ENCODE measurements at places on chromosomes 7 and 10. TPM values are rescaled to one million over a fixed set of nuclear protein-coding genes. Genes with fewer than 3 reads are reported as not detected.

DNA sequence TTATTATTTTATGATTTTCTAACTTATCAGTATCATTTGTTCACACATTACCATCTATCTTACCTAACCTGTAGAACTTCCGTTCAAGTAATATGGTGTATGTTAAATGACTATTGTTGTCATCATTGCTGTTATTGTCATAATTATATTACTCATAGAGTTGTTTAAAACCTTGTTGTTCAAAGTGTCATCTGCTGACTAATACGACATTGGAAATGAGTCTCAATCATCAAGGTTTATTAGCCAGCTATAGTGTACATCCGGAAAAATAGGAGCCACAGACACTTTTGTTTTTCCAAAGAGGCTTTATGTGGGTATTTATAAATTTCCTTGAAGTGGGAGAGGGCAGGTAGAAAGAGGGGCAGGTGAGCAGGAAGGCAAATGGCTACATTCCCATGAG, 386.9 kb upstream of the LRRTM3 start:
- H3K4me3 ChIP-seq: no peak overlapping the region
- no peaks in the 10 kb centered on the region for H3K4me1 ChIP-seq
- no peaks in the 10 kb centered on the region for H3K36me3 ChIP-seq
- DNase-seq: no peak

GRCh38 chr7:5309146-5309545, 26.4 kb downstream of the SLC29A4 start:
- DNase-seq: no peak
- no peaks in the 10 kb centered on the region for H3K36me3 ChIP-seq
- no peaks in the 10 kb centered on the region for H3K4me1 ChIP-seq

GRCh38 chr7:91313113-91313512, 48.9 kb downstream of the FZD1 start:
- DNase-seq: no peak
- H3K27me3 ChIP-seq: no peaks in the 10 kb centered on the region
- no peak overlapping the region for H3K27ac ChIP-seq
- H3K36me3 ChIP-seq: no peaks in the 10 kb centered on the region
- no peaks in the 10 kb centered on the region for H3K4me1 ChIP-seq

GRCh38 chr7:132203021-132203420, 373.2 kb downstream of the PLXNA4 start:
- H3K4me1 ChIP-seq: no peaks in the 10 kb centered on the region
- no peak overlapping the region for H3K4me3 ChIP-seq
- no peaks in the 10 kb centered on the region for H3K36me3 ChIP-seq
- DNase-seq: no peak
- H3K27ac ChIP-seq: no peak overlapping the region

DNA sequence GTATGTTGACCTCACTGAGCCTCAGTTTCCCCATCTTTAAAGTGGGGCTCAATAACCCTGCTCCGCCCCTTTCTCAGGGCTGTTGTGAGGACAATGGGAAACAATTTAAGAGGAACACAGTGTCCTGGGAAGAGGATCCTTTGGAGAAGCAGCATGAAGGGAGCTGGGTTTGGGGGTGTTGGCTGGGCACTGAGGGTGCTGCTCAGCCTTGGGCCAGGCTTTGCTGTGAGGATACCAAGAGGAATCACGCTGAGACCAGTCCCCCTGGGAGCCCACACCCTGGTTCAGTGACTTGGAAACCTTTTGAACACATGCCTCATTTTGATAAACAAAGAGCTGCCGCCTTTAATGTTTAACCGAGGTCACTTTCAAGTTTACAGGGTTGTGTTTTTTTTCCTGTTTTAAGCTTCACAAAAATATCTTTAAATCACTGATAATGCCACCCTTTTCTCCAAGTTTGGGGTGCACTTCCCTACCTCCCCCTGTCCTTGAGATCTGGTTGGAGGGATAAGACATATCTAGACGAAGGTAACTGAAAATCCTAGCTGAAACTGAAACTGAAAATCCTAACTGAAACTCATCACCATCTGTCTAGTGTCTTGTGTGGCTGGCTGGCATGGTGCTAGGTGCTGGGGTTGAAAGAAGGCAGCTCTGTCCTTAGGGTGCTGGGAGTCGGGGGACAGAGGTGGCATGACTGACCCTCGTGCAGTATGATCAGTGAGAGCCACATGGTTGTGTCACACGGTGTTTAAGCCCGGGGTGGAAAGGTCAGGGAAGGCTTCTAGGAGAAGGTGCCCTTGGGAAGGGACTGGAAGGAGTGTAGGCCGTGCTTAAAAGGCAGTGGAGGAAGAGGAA, 27.7 kb downstream of the ZNF775 start:
- no peaks in the 10 kb centered on the region for H3K4me1 ChIP-seq
- no peak for DNase-seq
- no peak overlapping the region for H3K4me3 ChIP-seq

DNA sequence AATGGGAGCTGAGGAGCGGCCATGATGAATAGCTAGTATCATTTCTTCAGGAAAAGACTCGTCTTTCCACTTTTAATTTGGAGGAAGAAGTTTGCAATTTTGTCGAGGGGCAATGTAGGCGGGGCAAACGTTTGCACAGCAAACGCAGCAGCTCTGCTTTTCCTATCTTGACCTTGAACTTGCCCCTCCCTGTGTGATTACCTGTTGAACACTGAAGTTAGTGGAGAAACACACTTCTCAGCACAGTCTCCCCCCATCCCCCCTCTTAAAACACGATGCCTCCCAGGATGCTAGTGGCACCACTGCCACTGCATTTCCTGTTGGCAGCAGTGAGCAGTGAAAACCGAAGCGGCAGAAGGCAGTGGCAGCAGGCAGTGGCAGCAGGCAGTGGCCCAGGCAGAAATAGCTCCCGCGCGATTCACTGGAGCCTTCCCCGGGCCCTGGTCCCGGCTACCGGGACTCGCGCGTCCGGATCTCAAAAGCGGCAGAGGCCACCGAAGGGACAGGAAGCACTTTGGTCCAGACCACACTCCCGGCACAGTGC, at the start of gene EPDR1:
EPDR1 (plus strand) TSS at position 336 of the 544 bp plus-strand sequence. CDS start 300 bp downstream, outside the sequence.
- peaks cover 5% of the 10 kb centered on the region for H3K4me1 ChIP-seq
- H3K27ac ChIP-seq: peak within 1 kb of the TSS; percentile 2
- H3K36me3 ChIP-seq: no peaks in the 10 kb centered on the region
- H3K27me3 ChIP-seq: no peaks in the 10 kb centered on the region
- peak; percentile 78 for DNase-seq

DNA sequence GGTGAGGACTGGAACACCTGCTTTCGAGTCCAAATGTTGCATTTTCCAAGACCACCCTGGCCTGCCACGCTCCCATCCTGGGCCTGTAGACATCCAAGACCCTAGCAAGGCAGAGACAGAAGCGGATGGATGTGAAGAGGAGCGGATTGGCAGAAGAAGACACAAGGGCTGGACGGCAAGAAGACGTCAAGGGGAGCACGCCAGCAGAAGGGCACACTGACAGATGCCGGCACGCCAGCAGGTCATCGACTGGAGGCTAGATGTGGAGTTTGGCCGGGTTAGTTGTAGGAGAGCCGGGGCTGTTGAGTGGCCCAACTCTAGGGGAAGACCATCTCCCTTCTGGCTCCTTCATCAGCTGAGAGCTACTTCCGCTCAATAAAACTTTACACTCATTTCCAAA, 251.6 kb downstream of the ZWINT start:
- H3K4me3 ChIP-seq: no peak overlapping the region
- H3K27me3 ChIP-seq: no peaks in the 10 kb centered on the region
- no peaks in the 10 kb centered on the region for H3K36me3 ChIP-seq
- no peak overlapping the region for H3K27ac ChIP-seq
- DNase-seq: no peak

DNA sequence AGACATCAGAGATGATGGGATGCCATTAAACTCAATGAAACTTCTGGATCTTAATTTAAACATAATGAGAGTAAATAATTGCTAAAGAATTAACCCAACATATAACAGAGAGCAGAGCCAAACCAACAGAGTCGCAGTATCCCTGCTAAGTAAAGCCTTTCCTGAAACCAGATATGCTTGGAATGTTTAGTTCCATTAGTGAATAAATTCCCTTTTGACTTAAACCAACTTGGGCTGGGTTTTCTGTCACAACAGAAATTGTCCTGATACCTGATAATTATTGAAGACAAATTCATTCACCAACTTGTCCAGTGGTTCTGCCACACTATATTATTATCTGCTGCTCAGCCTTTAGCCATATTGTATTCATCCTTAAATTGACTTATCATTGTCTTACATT, 286.7 kb downstream of the FZD1 start:
- DNase-seq: no peak
- H3K27me3 ChIP-seq: no peaks in the 10 kb centered on the region
- H3K36me3 ChIP-seq: no peaks in the 10 kb centered on the region
- no peak overlapping the region for H3K4me3 ChIP-seq
- H3K27ac ChIP-seq: no peak overlapping the region

DNA sequence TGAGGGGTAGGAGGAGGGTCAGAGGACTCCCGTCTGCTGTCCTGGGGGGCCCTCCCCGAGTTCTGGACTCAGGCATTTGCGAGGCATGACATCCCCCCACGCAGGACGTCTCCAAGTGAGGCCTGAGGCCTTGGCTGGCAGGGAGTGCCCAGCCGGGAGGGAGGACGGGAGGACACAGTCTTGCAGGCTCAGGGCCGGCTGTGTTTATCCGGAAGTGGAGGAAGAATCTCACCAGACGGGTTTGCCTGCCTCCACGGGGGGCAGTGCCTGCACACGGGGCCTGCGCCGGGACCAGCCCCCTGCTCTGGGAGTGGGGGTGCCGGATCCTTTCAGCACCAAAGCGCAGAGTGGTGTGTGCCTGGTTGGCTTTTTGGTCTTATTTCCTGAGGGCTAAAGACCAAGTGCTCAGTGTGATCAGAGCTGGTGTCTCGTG, 10.9 kb downstream of the PWWP2B start:
- no peaks in the 10 kb centered on the region for H3K27me3 ChIP-seq
- no peak for DNase-seq
- peaks cover 2% of the 10 kb centered on the region for H3K36me3 ChIP-seq
- H3K4me1 ChIP-seq: no peaks in the 10 kb centered on the region
- H3K27ac ChIP-seq: no peak overlapping the region

DNA sequence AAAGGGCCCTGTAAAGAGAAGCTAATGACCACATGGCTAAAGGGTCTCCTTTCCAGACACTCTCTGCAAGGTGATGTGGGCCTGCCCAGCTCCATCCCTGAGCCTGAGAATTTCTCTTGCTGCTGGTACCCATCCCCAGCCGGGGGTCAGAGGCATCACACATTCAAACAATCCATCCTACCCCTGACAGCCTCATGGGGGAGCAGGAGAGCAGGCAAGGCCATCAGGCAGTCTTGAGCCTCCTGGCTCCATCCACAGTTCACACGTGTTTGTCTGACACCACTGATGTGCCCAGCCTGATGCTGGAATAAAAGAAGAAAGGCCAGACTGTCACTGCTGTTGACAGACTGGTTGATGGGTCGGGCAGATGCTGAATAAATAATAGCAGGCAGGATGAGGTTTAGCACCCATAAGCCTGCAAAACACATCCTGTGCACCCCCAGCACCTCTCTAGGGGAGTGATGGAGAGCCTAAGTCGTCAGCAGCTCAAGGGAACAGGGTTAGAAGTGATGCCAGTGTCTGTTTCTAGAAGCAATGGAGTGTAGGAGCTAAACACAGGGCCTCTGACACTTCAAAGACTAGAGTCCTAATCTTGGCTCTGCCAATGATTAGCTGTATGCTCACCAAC, 43.5 kb downstream of the TLL2 start:
- H3K4me1 ChIP-seq: no peaks in the 10 kb centered on the region
- H3K27ac ChIP-seq: no peak overlapping the region
- H3K27me3 ChIP-seq: no peaks in the 10 kb centered on the region
- no peak for DNase-seq

- no peaks in the 10 kb centered on the region for H3K27me3 ChIP-seq
- H3K4me1 ChIP-seq: no peaks in the 10 kb centered on the region
- H3K36me3 ChIP-seq: no peaks in the 10 kb centered on the region
- peak overlapping the region; percentile 70 for H3K4me3 ChIP-seq
Observed at GRCh38 chr7:28389504-28390395, 22.6 kb upstream of the CREB5 start.

- peaks cover 2% of the 10 kb centered on the region for H3K4me1 ChIP-seq
- no peaks in the 10 kb centered on the region for H3K27me3 ChIP-seq
- H3K4me3 ChIP-seq: no peak overlapping the region
- DNase-seq: no peak
- H3K36me3 ChIP-seq: no peaks in the 10 kb centered on the region
Observed at GRCh38 chr10:114956466-114956865, 18.5 kb downstream of the TRUB1 start.

- H3K36me3 ChIP-seq: peaks cover 5% of the 10 kb centered on the region
- peak within 1 kb of the TSS; percentile 48 for H3K27ac ChIP-seq
- peak; percentile 90 for DNase-seq
- no peaks in the 10 kb centered on the region for H3K4me1 ChIP-seq
- H3K4me3 ChIP-seq: peak within 1 kb of the TSS; percentile 95
Observed at GRCh38 chr10:15719899-15720634, at the start of gene ITGA8. Gene ITGA8 (minus strand): TSS chr10:15719922. CDS start chr10:15719771, 151 bp downstream.

DNA sequence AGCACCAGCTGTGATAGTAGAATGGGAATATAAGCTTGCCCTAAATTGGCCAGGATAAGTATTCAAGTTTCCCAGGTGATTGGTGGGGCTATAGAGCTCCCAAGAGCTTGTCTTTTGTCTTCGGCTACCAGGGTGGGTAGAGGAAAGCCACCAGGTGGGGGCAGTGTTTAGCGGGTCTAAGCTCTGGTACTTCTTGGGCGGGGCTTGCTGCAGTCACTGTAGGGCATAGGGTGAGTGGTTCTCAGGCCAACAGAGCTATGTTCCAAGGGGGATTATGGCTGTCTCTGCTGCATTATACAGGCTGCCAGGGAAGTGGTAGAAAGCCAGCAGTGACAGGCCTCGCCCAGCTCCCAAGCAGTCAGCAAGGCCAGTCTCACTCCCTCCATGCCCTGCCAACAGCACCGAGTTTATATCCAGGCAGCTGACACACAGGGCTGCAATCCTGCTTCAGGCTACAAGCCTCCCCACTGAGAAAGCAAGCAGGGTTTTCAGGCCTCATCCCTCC, 110.7 kb downstream of the ZNF467 start:
- H3K4me3 ChIP-seq: no peak overlapping the region
- H3K27ac ChIP-seq: no peak overlapping the region
- H3K36me3 ChIP-seq: no peaks in the 10 kb centered on the region
- no peaks in the 10 kb centered on the region for H3K4me1 ChIP-seq

- H3K4me1 ChIP-seq: peaks cover 8% of the 10 kb centered on the region
- H3K4me3 ChIP-seq: no peak overlapping the region
- H3K27me3 ChIP-seq: no peaks in the 10 kb centered on the region
Observed at GRCh38 chr10:6382081-6382480, 179.3 kb downstream of the PFKFB3 start.

Gene SPDYE1
- not detected for total RNA-seq

Gene GPR15LG
- total RNA-seq: not detected

Gene ASB15
- not detected for total RNA-seq

Gene EFCAB10
- total RNA-seq: not detected

Gene PIK3AP1
- total RNA-seq: 10.1 TPM

Gene ITPRID1
- total RNA-seq: 0.09 TPM

Gene PRKCQ
- 1.1 TPM for total RNA-seq

Gene WDFY4
- total RNA-seq: 7.3 TPM

Gene HEPACAM2
- total RNA-seq: not detected

Gene ARF5
- 92.9 TPM for total RNA-seq

Data from aorta (tissue), 5 donors.